Sigmoid colon (tissue), 7 donors: ENCODE measurements at places on chromosomes 12 and 14.

DNA sequence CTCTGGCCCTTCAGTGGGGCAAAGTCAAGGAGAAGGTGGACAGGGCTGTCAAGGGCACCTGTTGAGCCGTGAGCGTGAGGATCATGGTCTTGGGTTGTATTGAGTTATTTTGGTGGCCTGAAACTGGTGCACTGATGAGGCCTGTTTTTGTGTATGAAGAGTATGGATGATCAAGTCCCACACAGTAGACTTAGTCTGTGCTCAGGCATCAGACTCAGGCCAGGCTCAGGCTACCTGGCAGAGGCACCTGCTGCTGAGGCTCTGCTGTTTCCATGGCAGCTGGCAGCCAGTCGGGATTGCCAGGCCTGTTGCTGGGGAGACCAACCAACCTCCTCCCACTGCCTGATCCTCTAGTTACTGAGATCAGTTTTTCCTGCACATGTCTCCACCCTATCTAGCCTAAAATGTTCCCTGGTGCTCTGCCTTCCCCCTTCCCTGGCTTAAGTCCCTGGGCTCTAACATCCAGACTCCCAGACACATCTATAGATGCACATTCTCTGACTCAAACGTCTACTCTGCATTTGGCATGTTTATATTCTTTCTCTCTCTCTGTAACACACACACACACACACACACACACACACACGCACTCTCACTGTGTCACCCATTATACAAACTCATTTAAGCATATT lies 5.1 kb downstream of the JPH4 start:
- peak; percentile 48 for DNase-seq

GRCh38 chr12:79156846-79157463 lies 292.4 kb downstream of the SYT1 start:
- DNase-seq = no peak

DNA sequence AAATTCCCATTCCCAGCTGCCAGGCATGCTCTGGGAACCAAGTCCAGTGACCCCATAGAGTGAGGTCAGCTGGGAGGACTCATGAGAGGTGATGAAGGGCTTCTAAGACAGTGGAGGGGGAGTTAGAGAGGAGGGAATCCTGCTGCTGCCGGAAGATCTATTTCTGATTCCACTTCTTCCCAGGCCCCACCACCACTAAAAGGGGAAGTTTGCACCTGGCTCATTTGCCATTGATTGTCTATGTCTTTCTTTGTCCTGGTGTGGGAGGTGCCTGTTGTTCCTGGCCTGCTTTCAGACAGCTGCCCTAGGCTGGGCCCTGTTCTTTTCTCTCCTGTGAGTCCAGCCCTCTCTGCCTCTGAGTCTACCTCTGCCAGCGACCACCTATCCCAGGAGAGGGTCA lies 3.0 kb upstream of the KRT6A start:
- DNase-seq = no peak

DNA sequence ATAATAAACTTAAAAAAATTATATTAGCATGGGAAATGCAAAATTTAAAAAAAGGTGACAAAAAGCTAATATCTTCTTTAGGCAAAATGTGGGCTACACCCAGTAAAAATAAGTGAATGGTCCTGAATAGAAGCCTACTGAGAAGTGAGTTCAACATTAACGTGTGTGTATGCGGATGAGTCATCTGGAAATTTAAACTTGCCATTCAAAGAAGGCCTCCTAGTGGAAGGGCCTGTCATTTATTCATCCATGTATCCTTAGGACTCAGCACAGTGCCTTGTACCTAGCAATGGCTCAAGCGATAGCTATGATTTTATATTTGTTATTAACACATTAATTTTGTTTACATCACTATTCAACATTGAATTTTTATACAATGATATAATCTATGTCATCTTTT lies 226.2 kb downstream of the NUBPL start:
- no peak for DNase-seq

DNA sequence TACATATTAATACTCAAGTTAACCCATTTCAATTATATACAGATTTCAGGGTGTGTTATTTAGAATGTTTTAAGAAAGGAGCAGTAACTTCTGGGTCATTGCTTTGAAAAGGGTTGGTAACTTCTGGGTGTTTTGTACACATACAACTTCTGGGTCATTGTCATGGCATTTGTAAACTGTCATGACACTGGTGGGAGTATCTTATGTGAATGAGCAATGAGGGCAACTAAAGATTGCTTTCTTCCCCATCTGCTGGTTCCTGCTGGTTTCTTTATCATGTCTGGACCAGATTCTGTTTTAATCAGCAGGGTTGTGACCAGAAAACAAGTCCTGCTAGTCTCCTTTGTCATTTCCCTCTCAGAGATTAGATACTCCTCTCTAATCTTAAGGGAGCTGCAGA lies 713.3 kb downstream of the LRFN5 start:
- DNase-seq = no peak

DNA sequence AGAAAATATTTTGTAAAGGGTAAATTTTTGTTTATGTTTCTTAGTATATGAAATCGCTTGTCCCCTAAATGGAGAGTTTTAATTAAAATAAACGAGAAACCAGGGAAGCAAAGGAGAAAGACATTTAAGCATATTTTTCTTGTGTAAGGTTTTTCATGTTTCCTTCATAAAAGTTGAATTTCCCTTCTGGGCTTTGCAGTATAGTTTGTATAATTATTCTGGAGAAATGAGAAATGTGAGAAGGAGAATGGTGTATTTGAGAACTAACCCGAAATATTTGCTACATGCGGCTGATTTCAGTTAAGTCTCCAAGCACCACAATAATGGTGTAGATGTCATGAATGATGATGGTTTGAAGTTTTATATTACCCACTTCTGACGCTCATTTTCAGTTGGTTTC lies 307.7 kb upstream of the SEL1L start:
- DNase-seq = no peak

DNA sequence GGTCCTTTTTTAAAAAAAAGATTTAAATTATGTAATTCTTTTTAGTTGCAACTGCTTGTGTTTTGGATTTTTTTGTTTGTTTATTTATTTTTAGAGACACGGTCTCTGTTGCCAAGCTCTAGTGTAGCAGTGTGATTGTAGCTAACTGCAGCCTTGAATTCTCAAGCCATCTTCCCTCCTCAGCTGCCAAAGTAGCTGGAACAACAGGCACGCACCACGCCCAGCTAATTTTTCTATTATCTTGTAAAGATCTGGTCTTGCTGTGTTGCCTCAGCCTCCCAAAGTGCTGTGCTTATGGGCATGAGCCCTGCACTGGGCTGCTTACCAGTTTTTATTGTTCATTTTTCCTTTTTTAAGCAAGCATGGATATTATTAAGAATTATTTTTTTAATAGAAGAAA lies 10.6 kb upstream of the ART4 start:
- no peak for DNase-seq

- no peak for DNase-seq
Observed at GRCh38 chr12:47039756-47040155, 39.7 kb upstream of the PCED1B start.

- DNase-seq = no peak
Observed at GRCh38 chr14:89480278-89480677, 63.2 kb upstream of the FOXN3 start.

DNA sequence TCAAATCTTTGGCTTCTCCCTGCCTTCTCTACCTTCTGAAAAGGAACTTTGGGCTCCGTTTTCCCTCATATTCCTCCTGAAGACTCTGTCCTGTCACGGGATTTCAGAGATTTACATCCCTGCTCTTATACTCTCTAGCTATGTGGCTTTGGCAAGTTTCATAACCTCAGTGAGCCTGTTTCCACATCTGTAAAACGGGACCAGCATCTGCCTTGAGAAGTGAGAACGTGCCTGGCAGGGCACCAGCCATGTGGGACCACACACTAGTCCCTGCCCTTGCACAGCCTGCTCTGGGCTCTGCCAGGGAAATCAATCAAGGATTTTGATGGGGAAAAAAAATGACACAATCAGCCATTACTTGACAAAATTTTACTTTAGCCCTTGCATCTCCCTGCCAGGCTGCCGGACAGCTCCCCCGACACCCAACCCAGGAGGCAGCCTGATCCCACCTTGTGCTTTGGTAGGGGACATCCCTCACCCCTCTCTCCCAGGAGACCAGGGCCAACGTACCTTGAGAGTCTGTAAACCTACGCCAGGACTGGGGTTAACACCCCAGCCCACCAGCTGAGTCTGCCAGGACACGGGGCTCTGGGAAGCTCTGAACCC lies 8.5 kb downstream of the PHETA1 start:
- DNase-seq = no peak

- DNase-seq = no peak
Observed at GRCh38 chr12:94258593-94258992, 110.2 kb downstream of the PLXNC1 start.

GRCh38 chr12:122724641-122725243 lies 5.9 kb downstream of the HCAR1 start:
- DNase-seq = no peak

- no peak for DNase-seq
Observed at GRCh38 chr12:129084875-129085826, 231.9 kb downstream of the GLT1D1 start.

DNA sequence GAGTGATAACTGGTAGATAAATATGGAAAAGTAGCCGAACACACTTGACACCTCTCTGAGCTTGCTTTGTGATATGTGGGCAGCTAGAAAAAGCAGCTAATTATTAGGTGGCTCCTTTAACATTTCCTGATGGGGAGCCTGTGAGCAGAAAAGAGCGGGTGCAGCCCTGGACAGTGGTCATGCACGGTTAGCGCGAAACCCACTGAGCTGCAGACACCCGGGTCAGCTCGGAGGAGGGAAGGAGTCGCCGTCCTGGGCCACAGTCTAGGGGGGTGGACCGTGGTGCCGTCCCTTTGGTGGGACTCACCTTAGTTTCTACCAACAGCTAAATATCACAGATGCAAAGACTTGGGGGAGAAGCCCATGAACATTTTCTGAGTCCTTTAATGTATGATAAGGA lies 6.6 kb downstream of the COA8 start:
- DNase-seq = no peak

DNA sequence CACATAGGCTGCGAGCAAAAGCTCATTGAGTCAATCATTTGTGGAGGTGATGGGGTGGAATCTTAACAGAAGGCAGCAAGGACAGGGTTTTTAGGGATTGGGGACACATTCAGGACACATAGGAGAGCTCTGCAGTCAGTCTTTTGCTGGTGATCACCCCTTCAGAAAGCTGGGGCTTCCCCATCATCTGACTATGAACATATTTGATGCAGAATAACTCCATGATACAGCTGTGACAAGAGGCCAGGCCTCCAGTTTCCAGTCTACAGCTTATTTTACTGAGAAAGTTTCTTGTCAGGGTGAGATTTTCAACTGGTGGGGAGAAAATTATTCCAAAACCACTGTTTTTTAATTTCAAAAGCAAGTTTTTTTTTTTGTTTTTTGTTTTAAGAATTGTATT lies 134.2 kb downstream of the TMEM30B start:
- no peak for DNase-seq

- peak; percentile 91 for DNase-seq
Observed at GRCh38 chr12:105523164-105524057, 192.9 kb downstream of the C12orf75 start.

DNA sequence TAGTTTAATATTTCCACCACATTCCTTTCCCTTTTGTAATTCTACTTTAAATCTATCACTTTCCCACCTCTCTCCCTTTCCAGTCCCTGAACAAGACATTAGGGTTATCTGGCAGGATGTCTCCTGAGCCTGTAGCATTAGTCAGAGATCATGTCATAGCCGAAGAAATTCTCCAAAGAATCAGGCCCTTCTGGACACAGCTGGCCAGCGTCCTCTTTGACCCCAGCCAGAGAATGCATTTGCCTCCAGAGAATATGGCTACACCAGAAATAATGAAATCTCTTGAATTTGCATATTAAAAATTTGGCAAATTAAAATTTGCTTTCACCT lies 56.7 kb downstream of the NTF3 start:
- no peak for DNase-seq

- DNase-seq = no peak
Observed at GRCh38 chr14:62031504-62031903, 269.3 kb downstream of the SNAPC1 start.

- DNase-seq = no peak
Observed at GRCh38 chr14:30657050-30657449, 34.9 kb downstream of the SCFD1 start.

- DNase-seq = no peak
Observed at GRCh38 chr14:79442786-79443185, 768.5 kb downstream of the DIO2 start.

DNA sequence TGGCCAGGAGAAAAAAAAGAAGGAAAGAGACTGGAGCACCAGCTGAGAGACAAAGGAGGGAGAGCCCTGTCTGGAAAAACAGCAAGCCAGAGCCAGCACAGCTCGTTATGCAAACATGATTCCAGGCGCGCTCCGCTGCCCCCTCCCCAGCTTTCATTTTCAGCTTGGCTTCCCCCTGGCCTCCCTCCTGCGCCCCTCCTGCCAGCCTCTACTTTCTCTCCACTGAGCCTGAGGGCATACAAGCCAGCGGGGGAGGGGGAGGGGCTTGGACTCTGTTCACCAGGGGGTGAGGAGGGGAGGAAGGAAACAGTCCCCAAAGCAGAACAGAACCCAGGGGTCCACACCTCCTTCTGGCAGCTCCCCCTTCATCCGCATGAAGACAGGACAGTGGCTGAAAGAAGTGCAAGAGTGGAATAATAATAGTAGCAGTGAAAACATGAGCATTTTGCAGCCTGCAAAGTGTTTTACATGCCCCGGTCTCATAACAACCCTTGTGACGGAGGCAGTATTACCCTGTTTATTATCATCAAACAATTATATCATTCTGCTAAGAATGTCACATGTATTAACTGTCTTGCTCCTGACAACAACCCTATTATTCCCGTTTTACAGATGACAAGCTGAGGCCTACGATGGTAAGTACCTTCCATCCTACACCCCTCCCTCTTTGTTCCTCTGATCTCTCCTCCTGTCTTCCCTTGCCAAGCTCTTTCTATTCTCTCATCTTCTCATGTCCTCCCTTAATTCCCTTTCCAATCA lies 24.2 kb downstream of the SMUG1 start:
- no peak for DNase-seq

GRCh38 chr12:90945070-90945649 lies 9.8 kb downstream of the CCER1 start:
- DNase-seq = no peak

DNA sequence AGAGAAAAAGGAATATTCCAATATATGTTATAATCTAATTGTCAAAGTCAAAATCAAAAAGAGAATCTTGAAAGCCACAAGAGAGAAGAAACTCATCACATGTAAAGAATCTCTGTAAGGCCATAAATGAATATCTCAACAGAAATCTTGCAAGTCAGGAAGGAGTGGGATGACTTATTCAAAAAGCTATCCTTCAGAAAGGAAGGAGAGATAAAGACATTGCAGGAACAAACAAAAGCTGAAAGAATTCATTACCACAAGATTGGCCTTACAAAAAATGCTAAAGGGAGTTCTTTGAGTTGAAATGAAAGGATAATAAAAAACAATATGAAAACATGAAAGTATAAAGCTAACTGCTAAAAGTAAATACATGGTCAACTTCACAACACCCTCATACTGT lies 286.8 kb downstream of the LRIG3 start:
- DNase-seq = no peak

DNA sequence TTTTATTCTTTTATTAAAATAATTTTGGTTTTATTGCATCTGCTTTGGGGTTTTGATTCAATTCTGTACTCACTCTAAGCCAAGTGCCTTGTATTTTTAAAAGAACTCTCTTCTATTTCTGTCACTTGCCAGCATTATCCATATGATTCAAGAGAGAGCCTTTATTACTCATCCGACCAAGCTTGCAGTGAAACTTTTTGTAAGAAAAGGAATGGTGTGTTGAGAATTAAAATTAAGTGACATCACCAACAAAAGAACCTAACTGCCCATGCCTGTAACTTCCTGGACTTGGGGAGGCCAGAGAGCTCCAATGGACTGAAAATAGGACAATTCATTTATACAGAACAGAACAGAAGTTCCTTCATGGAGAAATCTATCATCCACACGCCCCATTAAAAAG lies 52.1 kb downstream of the GALNT4 start:
- no peak for DNase-seq

- DNase-seq = no peak
Observed at GRCh38 chr12:97386133-97386581, 76.4 kb upstream of the RMST start.
